ENCODE measurements at places on chromosomes 5 and 9.

- DNase-seq, result no peak
Observed at GRCh38 chr5:171388816-171389168, 1.1 kb downstream of the NPM1 start.

- no peak for DNase-seq
Observed at GRCh38 chr5:81760521-81760920, 9.6 kb upstream of the SSBP2 start.

GRCh38 chr5:51345106-51345505 is 38.1 kb upstream of the ISL1 start:
- DNase-seq, result no peak

DNA sequence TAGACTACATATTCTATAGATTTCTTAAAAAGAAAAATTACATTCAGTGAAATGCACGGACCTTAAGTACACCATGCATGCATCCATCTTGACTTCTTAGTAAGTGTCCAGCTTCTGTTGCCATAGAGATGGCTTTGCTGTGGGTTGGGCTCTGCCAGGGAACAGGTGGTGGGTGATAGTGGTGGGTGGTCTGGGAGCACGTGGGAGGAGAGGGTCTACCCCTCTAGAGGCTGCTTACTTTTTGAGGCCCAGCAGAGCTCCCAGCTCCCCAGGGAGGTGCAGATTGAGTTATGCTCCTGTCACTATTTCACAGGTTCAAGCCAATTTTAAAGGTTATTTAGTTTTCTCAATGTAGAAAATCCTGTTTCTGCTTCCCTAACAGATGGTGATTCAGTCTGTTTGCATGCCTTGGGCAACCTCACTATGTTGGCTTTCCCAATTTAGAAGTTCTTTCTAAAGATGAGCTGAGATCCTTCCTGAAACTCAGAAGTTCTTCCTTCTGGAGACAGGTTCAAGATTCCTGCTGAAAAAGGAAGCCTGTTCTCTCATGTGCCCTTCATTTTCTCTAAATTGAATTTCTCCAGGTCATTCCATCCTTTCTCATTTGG is 107.4 kb upstream of the LHFPL2 start:
- no peak for DNase-seq

DNA sequence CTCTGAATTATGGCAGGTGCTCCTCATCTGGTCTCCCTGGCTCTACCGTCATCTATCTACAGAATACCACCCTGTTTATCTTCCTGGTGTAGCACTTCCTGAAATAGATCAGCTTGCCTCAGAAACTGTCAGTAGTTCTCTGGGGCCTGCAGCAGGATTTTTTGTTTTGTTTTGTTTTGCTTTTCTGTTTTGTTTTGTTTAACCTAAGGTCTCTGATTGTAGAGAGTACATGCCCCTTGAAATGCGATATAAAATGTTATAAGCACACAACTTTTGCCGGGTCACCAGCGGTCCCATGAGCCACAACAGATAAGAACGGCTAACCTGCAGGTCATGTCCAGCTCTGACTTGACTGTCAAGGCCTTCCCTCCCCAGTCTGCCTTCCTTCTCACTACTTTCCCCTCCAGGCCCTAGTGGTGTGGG is 26.6 kb upstream of the CREBRF start:
- no peak for DNase-seq

DNA sequence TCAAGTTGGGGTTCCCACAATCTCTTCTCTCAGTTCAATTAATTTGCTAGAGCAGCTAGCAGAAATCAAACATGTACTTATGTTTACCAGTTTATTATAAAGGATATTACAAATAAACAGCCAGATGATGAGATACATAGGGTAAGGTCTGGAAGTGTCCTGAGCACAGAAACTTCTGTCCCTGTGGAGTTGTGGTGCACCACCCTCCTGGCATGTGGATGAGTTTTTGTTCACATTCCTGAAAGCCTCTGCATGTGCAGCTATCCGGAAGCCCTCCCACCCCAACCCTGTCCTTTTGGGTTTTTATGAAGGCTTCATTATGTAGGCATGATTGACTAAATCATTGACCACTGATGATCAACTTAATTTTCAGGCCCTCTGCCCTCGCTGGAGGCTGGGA is 791.2 kb upstream of the ZNF608 start:
- DNase-seq, result no peak

DNA sequence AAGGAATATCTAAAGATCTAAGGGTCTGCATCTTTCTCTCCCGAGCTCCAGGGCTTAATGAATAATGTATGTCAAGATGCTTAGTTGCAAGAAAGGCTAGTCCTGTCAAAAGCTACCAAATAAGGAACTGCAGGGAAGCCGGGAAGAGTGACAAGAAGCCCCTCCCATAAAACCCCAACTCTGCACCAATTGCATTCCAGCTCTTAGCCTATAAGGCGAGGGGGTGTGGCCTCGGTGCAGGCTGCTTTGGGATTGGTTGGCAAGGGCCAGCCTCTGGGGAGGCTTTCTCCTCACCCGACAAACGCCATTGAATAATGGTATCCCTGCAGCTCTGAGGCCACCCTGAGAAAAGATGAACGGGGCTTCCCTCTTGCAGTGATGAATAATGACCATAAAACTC is 416.9 kb downstream of the RAB3C start:
- DNase-seq, result no peak

DNA sequence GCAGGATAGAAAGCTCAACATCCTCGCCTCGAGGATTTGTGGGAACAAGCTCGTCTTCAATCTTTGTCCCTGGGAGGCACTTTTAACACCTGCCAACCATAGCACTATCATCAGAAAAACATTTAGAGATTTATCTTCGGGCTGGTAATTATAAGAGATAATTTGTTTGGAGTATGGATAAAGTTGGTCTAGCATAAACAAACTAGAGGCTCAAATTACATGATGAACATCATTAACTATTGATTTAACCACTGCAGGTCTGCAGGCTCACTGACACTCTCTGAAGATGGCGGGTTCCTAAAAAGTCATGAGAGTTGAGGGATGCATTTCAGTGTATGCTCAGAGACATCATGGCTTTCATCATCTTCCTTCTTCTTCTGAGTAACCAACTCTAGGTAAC is 25.8 kb upstream of the PCA3 start:
- DNase-seq, result no peak

DNA sequence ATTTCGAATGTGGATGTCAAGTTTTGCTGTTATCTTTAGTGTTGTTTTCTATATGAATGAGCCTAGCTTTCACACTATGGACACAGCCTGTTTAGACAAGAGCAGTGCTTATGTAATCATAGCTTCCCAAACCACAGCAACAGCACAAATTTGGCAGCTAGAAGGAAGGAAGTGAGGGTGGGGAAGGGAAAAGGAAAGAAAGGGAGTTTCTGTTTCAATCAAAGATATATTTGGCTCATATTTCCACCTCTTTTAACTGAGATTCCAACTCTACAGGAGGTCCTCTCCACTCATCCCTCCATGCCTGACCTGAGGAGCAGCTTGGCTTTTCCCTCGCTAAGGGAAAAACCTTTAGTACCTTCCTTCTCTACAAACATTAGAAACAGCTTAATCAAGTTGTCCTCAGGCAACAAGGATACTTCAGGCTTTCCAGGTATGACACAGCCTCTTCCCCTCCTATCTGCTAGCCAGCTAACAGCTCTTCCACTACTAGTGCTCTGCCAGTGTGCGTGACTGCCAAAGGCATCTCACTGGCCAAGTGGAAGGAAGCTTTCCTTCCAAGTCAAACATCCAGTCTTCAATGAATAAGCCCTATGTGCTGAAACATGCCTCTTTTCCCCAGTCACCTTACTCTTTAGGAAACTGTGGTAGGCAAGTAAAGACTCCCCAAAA is 268.6 kb upstream of the PTGER4 start:
- no peak for DNase-seq

- no peak for DNase-seq
Observed at GRCh38 chr9:108351571-108351970, 504.2 kb downstream of the ACTL7B start.

GRCh38 chr5:57650360-57651069 is 167.9 kb upstream of the ACTBL2 start:
- peak; percentile 13 for DNase-seq

DNA sequence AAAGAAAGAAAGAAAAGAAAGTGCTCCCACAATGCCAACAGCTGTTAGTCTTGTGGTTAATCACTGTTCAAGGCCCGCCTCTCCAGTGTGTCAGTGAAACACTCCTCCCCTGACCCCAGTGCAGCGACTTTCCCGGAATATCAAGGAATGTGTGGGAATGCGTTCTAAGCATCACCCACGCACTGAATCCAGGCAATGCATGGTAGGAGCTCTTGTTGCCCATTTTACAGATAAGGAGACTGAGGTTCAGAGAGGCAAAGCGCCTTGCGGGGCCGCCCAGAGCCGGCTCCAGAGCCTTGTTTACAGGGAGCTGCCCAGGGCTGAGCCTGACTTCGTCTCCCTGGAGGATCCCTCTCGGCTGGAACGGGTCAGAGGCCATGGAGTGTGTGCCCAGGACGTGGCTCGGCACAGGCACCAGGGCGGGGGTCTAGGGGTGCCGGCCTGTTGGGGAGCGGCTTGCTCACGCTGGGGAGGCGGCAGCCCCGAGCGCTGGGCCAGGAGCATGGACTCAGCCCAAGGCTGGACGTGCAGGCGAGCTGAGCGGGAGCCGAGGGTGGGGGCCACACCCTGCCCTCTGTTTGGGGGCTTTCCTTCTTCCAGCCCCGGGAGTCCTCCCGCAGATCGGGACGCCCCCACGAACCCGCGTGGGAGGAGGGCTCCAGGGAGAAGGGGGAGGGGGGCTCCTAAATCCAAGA is 823 bp downstream of the ST6GALNAC6 start:
- DNase-seq, result no peak

- DNase-seq, result no peak
Observed at GRCh38 chr5:76223696-76224095, 140.5 kb downstream of the SV2C start.

GRCh38 chr9:92706218-92706940 is 36.4 kb upstream of the IPPK start:
- DNase-seq, result peak; percentile 39

- DNase-seq, result peak; percentile 41
Observed at GRCh38 chr5:129771058-129771838, 23.4 kb downstream of the MINAR2 start.

DNA sequence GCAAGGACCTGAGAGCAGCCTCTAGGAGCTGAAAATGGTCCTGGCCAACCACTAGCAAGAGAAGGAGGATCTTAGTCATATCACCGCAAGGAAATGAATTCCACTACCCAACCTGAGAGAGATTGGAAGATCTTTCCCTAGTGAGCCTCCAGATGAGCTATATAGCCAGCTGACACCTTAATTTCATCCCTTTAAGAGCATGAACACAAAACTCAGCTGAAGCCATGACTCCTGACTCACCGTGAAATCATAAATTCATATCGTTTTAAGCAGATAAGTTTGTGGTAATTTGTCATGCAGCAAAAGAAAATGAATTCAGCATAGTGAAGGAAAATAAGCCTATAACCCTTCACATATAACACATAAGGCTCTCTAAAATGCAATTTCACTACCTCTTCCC is 23.5 kb downstream of the MAPKAP1 start:
- no peak for DNase-seq

DNA sequence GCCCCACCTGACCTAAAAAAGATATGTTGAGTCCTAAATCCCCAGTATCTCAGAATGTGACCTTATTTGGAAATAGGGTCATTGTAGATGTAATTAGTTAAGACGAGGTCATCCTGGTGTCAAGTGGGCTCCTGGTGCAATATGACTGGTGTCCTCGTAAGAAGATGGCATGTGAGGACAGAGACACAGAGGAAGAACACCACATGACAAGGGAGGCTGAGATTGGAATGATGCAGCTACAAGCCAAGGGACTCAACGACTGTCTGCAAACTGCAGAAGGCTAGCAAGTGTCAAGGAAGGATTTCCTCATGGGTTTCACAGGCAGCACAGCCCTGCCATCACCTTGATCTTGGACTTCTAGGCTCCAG is 100.4 kb upstream of the DAP start:
- no peak for DNase-seq

DNA sequence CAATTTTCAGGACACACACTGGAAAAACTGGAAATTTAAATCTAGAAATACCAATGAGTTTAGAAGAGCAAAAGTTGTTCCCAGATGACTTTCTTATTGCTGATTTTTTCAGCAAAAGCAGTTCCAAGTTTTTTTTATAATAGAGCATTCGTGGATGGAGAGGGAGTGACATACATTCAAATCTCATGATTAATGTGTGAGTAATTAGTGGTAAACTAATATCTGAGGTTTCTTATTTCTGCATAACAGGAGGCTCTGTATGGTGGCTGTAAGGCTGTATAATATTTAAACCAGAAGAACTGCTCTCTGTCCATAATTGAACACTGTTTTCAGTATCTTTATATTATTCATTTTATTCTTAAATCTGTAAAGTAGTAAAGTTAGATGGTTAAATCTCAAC is 25.8 kb downstream of the LYSMD3 start:
- DNase-seq, result no peak

GRCh38 chr5:176692839-176693476 is 45.7 kb downstream of the TSPAN17 start:
- DNase-seq, result no peak

GRCh38 chr5:132251220-132251725 is 6.2 kb upstream of the PDLIM4 start:
- no peak for DNase-seq

All from CD4-positive, alpha-beta memory T cell (primary cell).